ENCODE measurements at places on chromosomes 4 and X.

DNA sequence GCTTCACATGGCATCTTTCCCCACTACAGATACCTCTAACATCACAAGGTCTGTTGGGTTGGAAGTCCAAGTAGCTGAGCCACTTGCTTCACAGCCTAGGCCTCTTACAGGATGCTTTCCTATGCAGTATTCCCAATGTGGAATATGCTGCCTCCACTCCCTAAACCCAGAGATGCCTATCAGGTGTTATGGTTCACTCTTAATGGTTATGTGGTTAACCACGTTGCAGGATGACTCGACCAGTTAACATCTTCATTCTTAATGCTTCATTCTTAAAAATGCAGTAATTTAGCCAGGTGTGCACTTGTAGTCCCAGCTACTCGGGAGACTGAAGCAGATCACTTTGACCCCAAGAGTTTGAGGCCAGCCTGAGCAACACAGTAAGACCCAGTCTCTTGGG is 24.2 kb downstream of the HAUS3 start:
- DNase-seq = no peak

DNA sequence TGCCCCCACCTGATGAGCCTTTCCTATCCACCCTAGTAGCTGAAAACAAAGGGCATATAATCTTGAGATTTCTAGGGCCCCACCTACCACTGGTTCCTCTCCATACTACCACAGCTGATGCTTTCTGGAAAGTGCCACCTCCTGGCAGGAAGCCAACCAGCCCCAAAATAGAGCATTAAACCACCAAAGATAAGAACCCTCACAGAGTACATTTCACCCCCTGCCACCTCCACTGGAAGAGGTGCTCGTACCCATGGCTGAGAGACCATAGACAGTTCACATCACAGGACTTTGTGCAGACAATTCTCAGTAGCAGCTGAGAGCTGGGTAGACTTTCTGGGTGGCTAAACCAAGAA is 94.1 kb downstream of the IRS4 start:
- no peak for DNase-seq

DNA sequence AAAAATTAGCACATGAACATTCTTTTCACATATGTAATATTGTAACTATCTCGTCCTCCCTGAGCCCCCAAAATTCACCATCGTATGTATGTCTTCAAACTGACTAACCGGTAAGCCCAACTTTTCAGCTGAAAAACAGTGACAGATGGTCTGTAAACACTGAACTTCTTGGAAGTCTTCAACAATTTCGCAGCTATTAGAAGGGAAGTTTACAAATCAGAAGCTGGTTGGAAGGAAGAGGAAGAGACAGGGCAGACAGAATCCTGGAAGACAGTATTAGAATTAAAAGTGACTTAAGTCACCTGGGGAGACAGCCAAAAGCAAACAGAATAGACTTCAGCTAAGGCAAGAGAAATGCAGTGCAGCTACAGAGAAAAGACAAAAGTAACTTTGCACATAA is 858.4 kb downstream of the ADGRL3 start:
- no peak for DNase-seq

DNA sequence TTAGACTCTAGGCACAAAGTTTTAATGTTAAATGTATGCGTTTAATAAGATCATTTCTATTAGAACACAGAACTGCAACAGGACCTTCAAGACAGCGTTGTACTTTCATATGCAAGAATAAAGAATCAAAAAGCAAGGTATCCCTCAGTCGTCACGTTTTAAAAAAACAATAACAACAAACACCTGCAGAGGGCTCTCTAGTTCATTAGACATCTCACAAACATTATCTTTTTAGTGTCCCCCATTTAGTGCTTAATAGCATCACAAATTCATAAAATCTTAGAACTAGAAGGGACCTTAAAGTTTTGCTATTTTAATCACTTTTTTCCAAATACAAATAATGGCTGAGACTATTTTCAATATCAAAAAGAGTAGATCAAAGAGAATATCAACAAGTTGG is 236.6 kb downstream of the DCHS2 start:
- DNase-seq = no peak
